ENCODE measurements at places on chromosomes 13 and 19.

GRCh38 chr13:106163426-106163825, 372.0 kb downstream of the EFNB2 start:
- DNase-seq: no peak

DNA sequence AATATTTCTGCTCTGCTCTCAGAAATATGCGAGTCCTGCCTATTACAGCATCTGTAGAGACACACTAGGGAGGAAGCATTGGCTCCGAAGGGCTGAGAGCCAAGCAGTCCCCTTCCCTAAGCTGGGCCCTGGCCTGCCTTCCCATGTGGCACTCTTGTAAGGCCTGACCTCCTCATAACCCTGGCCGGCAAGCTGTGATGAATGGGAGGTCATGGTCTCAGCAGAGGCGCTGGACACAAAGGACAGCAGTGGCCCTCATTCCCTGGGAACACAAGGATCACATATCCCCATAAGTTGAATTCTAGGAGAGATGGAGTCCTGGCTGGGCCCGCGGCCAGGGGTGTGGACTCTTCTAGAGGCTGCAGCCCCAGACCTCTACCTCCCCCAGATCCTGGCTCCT, 483.3 kb downstream of the ZNF536 start:
- no peak for DNase-seq

DNA sequence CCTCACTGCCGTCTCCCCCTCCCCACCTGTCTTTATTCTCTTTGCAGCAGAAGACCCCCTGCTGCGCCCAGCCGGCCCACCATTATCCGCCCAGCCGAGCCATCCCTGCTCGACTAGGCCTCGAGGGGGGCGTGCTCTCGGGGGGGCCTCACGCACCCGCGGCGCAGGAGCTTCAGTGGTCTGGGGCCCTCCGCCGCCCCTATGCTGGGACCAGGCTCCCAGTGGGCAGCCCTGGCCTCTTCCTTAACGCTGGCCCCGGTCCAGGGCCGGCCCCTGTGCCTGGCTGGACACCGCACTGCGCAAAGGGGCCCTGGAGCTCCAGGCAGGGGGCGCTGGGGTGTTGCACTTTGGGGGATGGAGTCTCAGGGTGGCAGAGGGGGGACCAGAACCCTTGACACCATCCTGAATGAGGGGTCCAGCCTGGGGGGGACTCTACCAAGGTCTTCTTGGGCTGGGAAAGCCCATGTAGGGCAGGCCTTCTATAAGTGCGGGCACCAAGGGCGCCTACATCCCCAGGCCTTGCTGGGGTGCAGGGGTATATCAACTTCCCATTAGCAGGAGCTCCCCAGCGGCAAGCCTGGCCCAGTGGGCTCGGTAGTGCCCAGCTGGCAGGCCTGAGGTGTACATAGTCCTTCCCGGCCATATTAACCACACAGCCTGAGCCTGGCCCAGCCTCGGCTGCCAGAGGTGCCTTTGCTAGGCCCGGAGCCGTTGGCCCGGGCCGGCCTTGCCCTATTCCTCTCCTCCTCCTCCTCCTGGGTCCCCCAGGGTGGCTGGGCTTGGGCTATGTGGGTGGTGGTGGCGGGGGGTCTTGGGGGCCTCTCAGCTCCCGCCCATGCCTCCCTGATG, 4.9 kb downstream of the TMED1 start:
- DNase-seq: no peak

DNA sequence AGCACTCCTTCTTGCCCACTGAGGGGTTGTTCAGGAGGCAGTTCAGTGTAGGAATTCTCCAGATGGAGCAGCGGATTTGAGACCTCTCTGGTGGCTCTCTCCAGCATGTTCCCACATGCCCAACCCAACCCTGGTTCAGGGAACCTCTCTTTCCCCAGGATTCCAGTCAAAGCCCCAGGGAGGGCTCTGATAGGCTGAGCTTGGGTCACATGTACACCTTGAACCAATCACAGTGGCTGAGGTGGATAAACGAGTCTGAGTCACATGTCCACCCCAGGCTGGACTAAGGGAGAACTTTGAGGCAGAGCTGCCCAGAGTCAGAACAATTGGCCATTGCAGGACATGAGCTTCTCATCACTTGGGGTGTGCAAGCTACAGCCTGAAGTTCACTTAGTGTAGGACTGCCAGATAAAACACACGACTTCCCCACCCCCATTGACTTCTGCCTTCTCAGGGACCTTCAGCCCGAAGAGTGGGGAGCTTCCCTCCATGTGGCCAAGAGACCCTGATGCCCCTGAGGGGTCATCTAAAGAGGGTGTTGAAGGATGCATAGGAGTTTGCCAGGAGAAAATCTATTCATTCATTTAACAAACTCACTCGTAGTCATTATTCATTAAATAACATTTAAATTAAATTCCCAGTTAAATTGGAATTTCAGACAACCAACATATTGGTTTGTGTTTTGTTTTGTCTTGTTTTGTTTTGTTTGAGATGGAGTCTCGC, 4.0 kb upstream of the MAST3 start:
- DNase-seq: peak; percentile 74

- no peak for DNase-seq
Observed at GRCh38 chr13:107580741-107581412, 634.5 kb downstream of the LIG4 start.

- no peak for DNase-seq
Observed at GRCh38 chr19:48627201-48627864, 8.0 kb downstream of the SPHK2 start.

GRCh38 chr13:86066611-86067365, 267.6 kb upstream of the SLITRK6 start:
- no peak for DNase-seq

DNA sequence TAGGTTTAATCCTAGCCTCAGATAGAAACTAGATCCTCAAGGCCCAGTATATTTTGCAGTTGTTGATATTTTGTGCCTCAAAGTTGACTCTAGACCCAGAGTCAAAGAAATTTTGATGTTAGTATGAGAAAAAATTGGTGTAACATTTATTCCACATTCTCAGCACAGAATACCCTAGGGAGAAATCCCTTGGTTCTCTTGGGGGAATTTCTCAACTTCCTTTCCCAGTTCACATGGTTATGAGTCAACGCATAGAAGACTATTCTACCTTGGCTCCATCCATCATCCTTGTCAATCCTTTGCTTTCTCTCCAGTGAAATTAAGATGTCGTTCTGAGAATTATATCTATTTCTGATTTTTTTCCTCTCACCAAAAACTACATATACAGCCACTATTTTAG, 145.3 kb downstream of the POSTN start:
- peak; percentile 12 for DNase-seq

GRCh38 chr13:29774830-29775229, 75.6 kb downstream of the UBL3 start:
- no peak for DNase-seq

- no peak for DNase-seq
Observed at GRCh38 chr13:76715075-76715474, 171.1 kb downstream of the KCTD12 start.

DNA sequence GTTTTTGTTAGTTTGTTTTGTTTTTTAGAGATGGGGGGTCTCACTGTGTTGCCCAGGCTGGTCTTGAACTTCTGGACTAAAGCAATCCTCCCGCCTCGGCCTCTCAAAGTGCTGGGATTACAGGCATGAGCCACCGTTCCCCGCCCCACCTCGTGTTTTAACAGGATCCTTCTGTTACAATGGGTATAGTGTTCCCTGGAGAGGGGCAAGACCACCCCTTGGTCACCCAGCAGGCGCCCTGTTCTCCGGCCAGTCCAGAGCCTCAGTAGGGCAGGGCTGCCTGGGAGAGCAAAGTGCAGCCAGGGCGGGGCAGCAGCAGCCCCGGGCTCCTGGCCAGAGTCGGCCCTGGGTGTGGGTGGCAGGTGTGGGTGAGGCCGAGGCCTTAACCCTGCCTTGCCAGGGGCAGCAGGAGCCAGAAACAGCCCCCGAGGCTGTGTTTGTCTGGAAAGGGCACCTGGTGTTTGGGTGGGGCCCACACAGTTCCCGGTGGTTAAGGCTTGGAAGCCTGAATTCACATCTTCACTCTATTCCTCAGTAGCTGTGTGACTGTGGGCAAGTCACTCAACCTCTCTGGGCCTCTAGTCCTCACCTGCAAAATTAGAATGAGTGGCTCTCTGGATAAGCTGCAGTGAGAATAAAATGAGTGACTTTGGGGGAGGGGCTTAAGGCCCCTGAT, 7.2 kb downstream of the VASP start:
- DNase-seq: no peak

DNA sequence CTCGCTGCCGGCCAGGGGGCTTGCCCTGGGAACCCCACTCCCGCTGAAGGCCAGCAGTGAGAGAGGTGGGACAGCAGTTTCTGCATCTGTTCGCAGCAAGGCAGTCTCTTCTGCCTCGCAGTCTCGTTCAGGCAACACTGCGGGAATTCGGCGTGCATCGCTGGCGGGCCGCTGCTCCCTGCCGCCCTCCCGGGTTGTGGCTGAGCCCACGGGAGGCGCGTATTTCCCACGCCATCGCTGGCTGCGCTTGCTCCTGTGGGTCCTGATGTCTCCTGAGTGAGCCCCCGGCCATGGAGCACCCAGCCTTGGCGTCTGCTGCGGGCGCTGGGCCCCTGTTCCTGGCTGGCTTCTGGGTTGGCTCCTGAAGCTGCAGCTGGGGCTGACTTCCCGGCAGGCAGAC, 227.9 kb downstream of the TEX29 start:
- DNase-seq: no peak

DNA sequence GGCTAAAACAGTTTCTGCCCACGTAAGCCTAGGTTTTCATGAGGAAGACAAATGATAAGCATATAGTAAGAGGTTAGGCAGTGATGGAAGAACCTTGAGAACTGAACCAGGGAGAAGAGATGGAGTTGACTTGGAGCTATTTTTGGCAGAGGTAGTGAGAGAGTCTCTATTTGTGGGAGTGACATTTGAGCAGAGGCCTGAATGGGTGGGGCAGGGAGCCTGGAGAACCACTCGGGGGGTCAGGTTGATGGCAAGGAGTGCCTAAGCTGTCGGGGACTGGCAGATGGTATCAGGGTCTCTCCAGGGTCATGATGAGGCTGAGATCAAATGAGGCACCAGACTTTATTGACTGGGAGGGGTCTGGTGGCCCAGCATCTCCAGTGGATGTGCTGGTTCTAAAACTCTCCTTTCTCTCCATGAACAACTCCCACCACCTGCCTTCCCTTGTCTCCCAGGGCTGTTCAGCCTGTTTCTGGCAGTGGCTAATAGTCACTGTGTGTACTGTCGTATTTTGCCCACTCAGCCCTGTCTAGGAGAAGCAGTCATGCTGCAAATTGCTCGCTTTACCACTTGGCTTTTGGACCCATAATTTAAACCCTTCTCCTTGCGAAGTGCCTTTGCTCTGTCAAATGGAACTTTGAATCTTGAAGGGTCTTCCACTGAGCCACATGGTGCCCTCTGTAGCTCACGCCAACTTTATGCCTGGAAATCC, 3.6 kb downstream of the MAU2 start:
- no peak for DNase-seq

- DNase-seq: no peak
Observed at GRCh38 chr19:49564616-49565045, 15.7 kb downstream of the NOSIP start.

DNA sequence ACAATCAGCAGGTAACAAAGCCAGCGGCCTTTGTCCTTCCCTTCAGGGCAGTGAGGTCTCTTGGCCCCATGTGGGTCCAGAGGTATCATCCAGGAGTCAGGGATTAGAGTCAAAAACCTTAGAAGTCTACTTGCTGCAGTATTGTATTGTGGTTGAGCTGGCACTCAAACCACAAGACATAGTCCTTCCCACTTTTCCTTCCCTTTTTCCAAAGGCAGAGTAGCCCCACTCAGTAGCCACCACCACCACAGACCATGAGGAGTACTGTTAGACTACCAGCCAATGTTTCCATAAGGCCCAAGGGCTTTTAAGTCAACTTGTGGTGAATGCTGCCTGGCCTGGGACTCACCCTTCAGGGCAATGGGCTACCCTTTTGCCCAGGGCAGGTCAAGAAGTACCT, 27.1 kb upstream of the CCNA1 start:
- no peak for DNase-seq
